Regular cardiac myocyte (primary cell): ENCODE measurements at places on chromosomes 3 and 15. TPM values are rescaled to one million over a fixed set of nuclear protein-coding genes. Genes with fewer than 3 reads are reported as not detected.

Gene PPP2R3A
- total RNA-seq = 7.9 and 11.8 TPM in 2 replicates

Gene AQP9
- total RNA-seq = under 0.01 TPM in 1 of 2 replicates, not detected in the other

Gene CCK
- total RNA-seq = 0.38 and 5.1 TPM in 2 replicates

Gene ZBTB20
- total RNA-seq = 5.9 and 11.6 TPM in 2 replicates

Gene PLA2G4E
- not detected in 2 replicates for total RNA-seq

Gene MUC20
- total RNA-seq = 0.28 and 0.38 TPM in 2 replicates

Gene BTBD1
- 97.5 and 102 TPM in 2 replicates for total RNA-seq

Gene TRPM1
- total RNA-seq = under 0.01 TPM in 1 of 2 replicates, not detected in the other

Gene SLC51A
- not detected in 2 replicates for total RNA-seq

Gene ZNF197
- total RNA-seq = 16.9 and 17.8 TPM in 2 replicates

Gene GOLGA6L4
- 0.19 and 1.1 TPM in 2 replicates for total RNA-seq
